ENCODE measurements at places on chromosomes 2 and 18. TPM values are rescaled to one million over a fixed set of nuclear protein-coding genes. Genes with fewer than 3 reads are reported as not detected.

DNA sequence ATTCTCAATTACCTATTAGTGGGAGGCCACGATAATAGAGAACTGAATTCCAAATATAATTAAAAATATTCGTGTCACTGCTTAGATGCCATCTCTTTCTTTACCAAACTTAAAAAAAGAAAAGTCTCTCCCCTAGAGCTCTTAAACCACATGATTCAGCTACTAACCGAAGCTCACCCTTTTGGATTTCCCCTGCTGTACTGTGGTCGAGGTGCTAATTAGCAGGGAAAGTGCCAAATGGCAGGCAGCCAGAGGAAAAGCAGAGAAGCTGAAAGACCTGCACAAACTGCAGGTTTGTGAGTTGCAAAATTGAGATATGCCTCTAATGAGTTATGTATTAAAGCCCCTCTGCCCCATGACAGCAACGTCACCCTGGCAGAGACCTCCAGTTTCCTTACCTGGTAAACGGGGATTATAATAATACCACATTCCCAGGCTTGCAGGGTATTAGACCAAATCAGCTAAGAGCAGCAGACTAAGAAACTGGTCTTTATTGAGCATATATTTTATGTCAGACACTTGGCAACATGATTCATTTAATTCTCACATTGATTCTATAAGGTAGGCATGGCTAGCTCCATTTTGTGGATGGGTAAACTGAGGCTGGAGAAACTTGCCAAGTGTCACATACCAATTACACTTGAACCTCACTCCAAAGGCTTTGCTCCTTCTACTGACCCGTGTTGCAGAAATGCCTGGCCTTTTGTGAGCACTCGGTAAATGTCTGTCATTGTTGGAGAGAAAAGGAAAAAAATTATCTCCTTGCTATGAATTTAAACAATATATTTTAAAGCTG, 259.7 kb downstream of the LPIN1 start:
- peak; percentile 28 for DNase-seq

PLA2R1 gene
- total RNA-seq: 12.5 TPM

KATNAL2 gene
- 8.2 TPM for total RNA-seq

PMAIP1 gene
- total RNA-seq: 5.3 TPM

- DNase-seq: peak; percentile 60
These were observed 31.8 kb downstream of the ARHGAP25 start for GRCh38 chr2:68766376-68766845.

- no peak for DNase-seq
These were observed 464.7 kb downstream of the TXNL1 start for GRCh38 chr18:56173542-56174220.

- DNase-seq: no peak
These were observed 17.3 kb downstream of the PIK3C3 start for GRCh38 chr18:41972067-41972925.

DNA sequence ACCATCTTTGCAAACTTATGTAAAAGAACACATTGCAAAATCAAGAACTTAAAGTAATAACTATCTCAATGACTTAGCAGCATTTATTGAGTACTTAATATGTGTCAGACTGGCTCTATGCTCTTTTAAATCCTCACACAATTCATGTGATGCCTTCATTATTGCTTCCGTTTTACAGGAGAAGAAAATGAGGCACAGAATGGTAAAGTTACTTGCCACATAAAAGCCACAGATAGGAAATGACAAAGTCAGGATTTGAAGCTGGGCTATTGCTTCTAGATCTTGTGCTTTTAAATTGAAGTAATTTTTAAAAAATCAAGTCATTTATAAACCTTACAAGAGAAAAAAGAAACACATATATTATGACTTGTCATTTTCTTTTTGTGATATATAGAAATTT, 174.2 kb downstream of the WDR7 start:
- no peak for DNase-seq

NTSR2 gene
- total RNA-seq: 0.32 TPM

GRCh38 chr2:226256237-226256636, 543.4 kb downstream of the IRS1 start:
- DNase-seq: no peak

GRCh38 chr2:20001361-20001863, 11.1 kb downstream of the MATN3 start:
- DNase-seq: no peak

SLC30A3 gene
- total RNA-seq: not detected

DNA sequence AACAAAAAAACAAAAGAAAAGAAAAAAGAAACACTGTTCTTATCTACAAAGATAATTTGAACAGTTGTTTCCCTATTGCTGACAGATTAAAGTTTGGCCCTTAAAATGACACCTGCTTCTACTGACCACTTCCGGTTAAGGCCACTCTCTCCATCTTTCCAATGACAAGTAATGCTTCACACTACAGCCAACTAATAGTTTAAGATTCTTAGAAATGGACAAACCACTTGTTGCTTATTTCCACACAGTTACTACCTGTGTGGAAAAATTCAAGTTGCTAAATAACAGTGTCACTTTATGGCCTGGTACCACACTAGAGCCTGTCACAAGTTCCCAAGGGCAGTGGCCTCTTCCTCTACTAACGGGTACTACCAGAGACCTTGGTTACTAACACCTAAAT, 2.4 kb downstream of the TMEM185B start:
- no peak for DNase-seq

SNTG2 gene
- 4.6 TPM for total RNA-seq
